ENCODE measurements at places on chromosomes 2 and 18.

DNA sequence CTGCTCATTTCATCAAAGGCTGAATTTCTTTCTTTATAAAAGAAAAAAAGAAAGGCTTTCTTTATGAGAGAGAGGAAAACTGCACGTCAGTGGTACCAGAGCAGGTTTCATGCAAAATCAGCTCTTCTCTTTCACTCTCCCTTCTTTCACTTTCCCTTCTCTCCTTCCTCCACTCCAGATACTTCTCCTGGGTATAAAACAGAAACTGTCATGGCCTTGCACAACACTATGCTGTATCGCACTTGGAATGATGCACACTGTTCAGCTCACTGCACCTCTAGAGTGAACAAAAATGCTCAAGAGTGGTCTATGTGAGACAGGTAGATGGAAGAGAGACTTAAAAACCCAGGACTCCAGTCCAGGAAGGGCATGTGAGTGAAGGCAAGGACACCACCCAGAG, 73.8 kb downstream of the KLF7 start:
- no peak for DNase-seq

GRCh38 chr2:223055836-223056235, 3.8 kb downstream of the KCNE4 start:
- no peak for DNase-seq

DNA sequence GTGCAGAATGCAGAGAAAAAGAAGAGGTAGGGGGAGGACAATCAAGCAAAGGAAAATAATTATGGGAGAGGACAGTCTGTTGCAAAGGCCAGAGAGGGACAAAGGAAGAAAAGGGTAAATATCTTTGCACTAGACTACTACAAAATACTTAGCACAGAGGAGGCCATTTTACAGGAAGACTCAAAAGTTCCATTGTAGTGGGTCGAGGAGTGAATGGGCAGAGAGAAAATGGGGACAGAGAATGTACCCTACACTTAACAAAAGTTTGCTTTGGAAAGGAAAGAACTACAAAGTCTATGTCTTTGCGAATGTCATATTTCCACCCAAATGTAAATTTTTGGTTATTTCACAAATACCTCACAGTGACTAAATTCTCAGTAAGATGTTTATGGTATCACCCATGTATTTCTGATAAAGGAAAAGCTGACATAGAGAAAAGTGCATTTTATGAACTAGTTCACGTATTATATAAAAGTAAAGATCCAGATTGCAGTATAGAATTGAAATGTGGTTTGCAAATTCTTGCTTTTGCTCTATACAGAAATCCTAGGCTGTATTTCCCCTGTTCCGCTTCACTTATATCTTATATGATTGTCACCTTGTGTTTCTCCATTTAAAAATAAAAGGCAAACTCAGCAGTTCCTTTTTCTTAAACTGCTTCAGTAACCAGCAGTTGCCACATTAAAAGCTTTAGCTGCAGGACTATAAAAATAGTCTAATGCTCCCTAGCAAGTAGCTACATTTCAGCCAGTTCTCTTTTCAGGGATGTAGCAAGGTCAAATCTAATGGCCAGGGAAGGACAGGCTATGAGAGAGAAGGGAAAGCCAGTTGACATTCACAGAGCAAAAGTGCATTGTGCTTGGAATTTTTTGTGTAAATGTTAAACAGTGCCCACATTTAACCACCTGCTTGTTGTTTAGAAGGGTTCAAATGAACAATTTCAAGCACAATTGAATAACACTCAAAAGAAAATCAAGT, 79.7 kb upstream of the CYTIP start:
- no peak for DNase-seq

- no peak for DNase-seq
These were observed 60.9 kb upstream of the CYRIA start for GRCh38 chr2:16726577-16726976.

- no peak for DNase-seq
These were observed 1.7 kb downstream of the MAP2 start for GRCh38 chr2:209425471-209426071.

GRCh38 chr2:216055680-216056079, 25.9 kb downstream of the PECR start:
- DNase-seq = no peak

DNA sequence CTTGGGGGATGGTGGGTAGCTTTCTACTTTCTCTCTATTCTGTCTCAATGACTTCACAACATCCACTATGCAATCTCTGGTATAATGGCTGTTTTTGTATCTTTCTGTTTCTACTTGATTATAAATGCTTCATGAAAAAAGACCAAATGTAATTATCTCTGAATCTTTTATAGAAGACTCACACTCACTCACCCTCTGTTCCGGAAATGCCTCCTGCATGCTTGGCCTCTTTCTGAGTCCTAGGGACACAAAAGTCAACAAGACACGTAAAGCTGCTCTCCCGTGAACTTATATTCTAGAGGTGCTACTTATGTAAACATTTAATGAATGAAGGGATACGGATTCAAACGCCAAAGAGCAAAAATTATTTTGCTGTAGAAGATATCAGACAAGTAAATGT, 502.2 kb upstream of the SOX11 start:
- DNase-seq = no peak

DNA sequence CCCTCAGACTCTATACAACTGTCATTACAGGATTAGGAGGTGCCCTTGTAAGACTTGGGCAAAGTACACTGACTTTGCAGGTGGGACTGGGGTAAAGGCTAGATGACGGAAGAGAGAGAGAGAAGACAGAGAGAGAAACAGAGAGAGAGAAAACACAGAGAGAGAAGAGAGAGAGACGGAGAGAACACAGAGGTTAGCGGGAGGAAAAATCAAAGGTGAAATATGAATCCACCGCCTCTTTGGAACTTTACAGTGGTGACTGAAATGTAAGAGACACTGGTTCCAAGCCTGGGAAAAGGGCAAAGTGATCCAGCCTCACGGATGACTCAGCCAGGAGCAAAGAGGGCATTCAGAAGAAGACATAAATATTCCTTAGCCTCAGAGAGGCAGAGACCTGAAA, 25.1 kb upstream of the CAB39 start:
- no peak for DNase-seq

Data from stimulated activated CD4-positive, alpha-beta T cell treated with anti-CD3 and anti-CD28 coated beads, TNF-alpha, amount 100 ng/mL, for 1 hour (primary cell).